ENCODE measurements at places on chromosomes 7 and 10.

DNA sequence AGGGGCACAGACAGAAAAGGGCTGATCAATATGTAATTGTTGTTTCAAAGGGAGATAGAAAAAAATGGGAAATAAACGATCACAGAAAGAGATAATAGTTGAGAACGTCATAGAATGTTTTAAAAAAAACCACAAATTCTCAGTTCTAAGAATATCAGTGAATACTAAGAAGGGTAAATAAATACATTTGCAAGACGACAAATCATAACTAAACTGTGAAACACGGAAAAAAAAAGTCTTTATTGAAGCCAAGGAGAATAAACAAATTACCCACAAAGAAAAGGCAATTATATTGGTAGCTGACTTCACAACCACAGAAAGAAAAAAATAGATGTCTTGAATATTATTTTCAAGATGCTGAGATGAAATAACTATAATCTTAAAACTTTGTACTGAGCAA is 305.2 kb upstream of the STEAP1 start:
- no peak for DNase-seq

- DNase-seq = no peak
Observed at GRCh38 chr7:140732416-140732815, 35.9 kb downstream of the NDUFB2 start.

GRCh38 chr7:158141806-158142518 is 445.7 kb downstream of the PTPRN2 start:
- DNase-seq = no peak

GRCh38 chr7:112286250-112287086 is 80.0 kb downstream of the ZNF277 start:
- DNase-seq = no peak

GRCh38 chr10:6349846-6350535 is 147.3 kb downstream of the PFKFB3 start:
- no peak for DNase-seq

- no peak for DNase-seq
Observed at GRCh38 chr7:26856176-26856985, 8.0 kb downstream of the SKAP2 start.

DNA sequence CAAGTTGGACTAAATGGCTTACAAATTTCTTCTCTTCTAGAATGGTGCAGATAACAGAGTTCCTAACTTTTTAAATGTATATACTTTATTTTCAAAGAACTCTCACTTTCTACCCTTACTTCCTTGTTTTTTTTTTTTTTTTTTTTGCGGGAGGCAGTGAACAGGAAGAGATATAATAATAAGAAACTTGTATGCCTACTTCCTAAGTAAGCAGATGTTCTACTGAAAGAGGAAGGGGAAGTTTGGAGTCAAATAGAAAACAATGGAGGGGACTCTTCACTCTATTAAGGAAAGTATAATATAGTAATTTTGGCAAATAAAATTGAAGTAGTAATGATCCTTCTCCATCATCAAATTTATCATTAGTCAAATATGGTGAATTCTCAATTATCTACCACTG is 754.0 kb downstream of the KCNMA1 start:
- no peak for DNase-seq

- no peak for DNase-seq
Observed at GRCh38 chr10:119679480-119679829, 28.3 kb downstream of the BAG3 start.

DNA sequence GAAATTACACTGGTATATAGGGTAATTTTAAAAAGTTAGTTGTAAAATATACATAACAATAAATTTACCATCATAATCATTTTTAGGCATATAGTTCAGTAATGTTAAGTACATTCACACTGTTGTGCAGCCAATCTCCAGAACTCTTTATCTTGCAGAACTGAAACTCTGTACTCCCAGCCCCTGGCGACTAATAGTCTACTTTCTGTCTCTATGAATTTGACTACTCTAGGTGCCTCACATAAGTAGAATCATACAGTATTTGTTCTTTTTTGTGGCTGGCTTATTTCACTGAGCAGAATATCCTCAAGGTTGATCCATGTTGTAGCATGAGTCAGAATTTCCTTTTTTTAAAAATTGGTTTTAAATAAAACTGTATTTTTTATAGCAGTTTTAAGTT is 41.4 kb downstream of the NRF1 start:
- no peak for DNase-seq

GRCh38 chr7:118149394-118149793 is 34.6 kb upstream of the LSM8 start:
- DNase-seq = no peak

DNA sequence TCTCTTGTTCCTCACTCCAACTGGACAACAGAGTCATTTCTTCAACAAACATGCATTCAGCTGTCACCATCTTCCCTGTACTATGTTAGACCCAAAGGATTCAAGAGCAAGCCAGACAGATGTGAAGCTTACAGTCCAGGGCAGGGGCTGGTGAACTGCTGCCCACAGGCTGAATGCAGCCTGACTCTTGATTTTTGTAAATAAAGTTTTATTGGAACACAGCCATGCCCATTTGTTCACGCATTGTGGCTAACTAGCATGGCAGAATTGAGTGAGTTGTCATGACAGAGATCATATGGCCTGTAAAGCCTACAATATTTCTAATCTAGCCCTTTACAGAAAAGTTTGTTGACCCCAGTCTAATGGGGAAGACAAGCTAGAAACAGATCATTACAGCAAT is 208.7 kb downstream of the EMX2 start:
- no peak for DNase-seq

DNA sequence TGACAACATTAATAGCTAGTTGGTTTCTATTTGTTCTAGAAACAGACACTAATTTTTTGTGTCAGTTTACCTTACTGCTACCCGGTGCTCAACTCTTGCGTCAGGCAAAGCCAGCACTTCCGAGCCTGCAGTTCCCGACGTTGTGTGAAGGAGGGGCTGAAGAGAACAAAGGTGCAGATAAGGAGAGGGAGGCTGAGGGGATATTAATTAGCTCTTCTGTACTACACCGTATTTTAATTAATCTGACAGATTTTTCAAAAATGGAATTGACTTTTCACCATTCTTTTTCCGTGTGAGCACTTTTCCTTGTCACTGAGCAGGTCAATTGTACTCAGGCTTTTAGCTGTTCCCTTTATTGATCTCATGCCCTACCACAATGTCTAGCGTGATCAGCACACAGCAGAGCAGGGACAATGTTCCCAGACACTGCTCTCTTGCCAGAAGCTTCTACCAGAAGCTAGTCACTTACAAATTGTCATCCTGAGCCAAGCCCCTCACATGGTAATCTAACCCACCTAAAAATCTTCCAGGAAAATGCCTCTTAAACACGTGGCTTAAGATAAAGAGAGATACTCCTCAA is 650.5 kb upstream of the MKI67 start:
- no peak for DNase-seq

- no peak for DNase-seq
Observed at GRCh38 chr7:39421661-39422060, 144.5 kb upstream of the YAE1 start.

- DNase-seq = no peak
Observed at GRCh38 chr10:108323274-108323798, 1158.8 kb upstream of the SORCS1 start.

DNA sequence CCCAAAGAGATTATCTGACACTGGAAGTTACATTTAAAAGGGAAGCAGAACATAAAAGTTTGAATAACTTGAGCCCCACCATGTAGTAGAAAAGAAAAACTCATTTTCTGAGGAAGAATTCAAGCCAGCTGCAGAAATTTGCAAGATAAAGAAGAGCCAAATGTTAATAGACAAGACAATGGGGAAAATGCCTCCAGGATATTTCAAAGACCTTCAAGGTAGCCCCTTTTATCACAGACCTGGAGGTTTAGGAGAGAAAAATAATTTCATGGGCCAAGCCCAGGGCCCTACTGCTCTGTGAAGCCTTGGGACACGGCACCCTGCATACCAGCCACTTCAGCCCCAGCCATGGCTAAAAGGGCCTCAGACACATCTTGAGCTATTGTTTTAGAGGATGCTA is 18.4 kb upstream of the AKR1C1 start:
- no peak for DNase-seq

- no peak for DNase-seq
Observed at GRCh38 chr7:131300572-131301466, 26.9 kb upstream of the MKLN1 start.

- DNase-seq = no peak
Observed at GRCh38 chr10:70317943-70318318, 34.1 kb upstream of the NPFFR1 start.

GRCh38 chr10:47286116-47286505 is 13.9 kb upstream of the GDF10 start:
- no peak for DNase-seq

DNA sequence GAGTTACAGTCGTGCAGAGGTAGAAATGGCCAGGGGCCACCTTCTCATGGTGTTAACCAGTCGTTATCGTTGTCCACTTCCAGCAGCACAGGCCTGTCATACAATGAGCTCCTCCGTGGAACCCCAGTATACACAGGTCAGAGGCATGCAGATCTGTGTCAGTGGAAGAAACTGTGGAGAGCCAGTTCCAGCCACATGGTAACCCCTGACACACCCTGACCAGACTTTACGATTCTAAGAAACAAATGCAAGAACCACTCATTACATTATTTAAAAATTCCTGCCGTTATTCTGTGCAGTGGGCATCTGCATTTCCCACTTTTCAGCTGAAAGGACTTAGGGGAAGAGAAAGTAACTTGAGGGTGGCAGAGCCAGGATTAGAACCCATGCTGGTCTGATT is 23.5 kb upstream of the GJD4 start:
- DNase-seq = no peak

- DNase-seq = no peak
Observed at GRCh38 chr10:129136951-129137350, 330.1 kb upstream of the MGMT start.

DNA sequence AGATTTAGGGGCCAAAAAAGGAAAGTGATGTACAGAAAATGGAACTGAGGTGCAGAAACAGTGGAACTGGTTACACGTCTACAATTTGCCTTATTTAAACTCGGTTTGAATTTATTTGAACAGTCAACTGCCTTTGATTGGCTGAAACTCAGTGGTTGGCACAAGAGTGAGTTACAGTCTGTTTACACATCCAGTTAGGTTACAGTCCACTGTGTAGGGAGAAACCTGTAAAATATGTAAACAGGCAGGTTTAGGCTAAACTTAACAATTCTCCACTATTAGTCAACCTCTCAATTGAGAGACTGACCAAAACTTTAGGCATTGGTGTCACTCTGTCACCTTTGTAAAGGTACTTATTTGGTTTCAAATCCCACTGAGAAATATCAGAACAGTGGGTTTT is 40.3 kb upstream of the RELN start:
- no peak for DNase-seq

GRCh38 chr7:101865031-101865430 is 47.6 kb downstream of the CUX1 start:
- DNase-seq = no peak

- no peak for DNase-seq
Observed at GRCh38 chr7:116538138-116538537, 13.3 kb downstream of the CAV1 start.

DNA sequence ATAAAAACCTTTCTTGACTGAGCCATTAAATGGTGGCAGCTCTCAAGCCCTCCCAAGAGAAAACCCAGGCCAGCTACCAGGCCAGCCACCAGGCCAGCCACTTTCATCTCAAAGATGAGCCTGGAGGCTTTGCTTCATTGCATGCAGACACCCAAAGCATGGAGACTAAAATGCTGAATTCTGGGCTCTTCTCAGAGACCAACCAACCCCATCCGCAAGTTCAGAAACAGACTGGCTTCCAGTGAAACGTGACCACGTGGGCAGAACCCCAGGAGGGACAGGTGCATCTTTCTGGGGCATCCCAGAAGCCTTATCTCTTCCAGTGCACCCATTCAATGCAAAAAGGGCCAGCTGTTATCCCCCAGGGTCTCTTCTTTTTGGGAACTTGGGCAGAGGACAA is 20.9 kb downstream of the CHST15 start:
- no peak for DNase-seq

- DNase-seq = no peak
Observed at GRCh38 chr10:99520847-99521764, 11.6 kb upstream of the NKX2-3 start.

GRCh38 chr7:42460933-42461332 is 223.9 kb upstream of the GLI3 start:
- no peak for DNase-seq

- no peak for DNase-seq
Observed at GRCh38 chr7:8585591-8585990, 152.2 kb downstream of the NXPH1 start.

DNA sequence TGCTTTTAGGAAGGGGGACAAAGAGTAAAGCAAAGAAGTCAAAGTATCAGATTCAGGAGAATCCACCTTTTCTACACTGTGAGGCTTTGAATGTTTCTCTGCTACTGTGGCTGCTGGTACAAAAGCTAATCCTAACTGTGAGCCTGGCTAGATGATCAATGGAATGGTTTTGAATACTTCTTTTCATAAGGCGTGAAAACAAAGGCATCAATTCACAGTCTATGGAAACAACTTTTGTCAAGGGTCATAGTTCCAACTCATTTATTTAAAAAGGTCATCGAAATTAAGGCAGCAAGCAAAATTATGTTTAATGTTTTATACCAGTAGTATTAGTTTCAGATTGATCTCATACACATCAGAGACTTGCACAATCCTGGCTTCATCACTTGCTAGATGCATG is 118.1 kb downstream of the CTTNBP2 start:
- DNase-seq = no peak

Data from cortex of kidney (tissue), 1 donor.